ENCODE measurements at places on chromosomes 4 and X.

DNA sequence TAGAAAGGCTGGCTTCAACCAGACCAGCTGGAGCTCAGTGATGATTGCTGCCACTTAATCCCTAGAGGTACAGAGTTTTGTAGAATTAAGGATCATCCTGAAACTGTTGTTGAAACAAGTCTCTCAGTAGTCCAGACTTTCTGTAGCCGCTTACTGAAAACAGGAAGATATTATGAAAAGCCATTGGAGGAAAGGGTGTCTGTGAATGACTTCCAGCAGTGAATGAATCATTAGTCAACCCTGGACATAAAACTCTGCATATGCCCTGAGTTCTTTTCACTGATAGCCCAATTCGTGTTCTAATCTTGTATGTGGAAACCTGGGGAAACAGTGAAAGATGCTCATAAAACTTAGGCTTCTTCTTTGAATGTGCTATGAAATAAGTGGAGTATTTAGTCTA, 14.8 kb downstream of the HOPX start:
- no peak for DNase-seq

- DNase-seq = no peak
Observed at GRCh38 chr4:148810461-148810860, 368.2 kb upstream of the NR3C2 start.

GRCh38 chrX:38612281-38612680, 50.9 kb downstream of the TSPAN7 start:
- DNase-seq = no peak

- no peak for DNase-seq
Observed at GRCh38 chr4:95049551-95050233, 291.9 kb downstream of the BMPR1B start.

- no peak for DNase-seq
Observed at GRCh38 chr4:3485011-3485791, 22.1 kb downstream of the DOK7 start.

GRCh38 chr4:106277140-106277675, 38.8 kb downstream of the TBCK start:
- DNase-seq = no peak

- no peak for DNase-seq
Observed at GRCh38 chr4:118381902-118382301, 29.1 kb upstream of the PRSS12 start.

GRCh38 chr4:112751447-112751846, 114.5 kb downstream of the LARP7 start:
- DNase-seq = no peak

DNA sequence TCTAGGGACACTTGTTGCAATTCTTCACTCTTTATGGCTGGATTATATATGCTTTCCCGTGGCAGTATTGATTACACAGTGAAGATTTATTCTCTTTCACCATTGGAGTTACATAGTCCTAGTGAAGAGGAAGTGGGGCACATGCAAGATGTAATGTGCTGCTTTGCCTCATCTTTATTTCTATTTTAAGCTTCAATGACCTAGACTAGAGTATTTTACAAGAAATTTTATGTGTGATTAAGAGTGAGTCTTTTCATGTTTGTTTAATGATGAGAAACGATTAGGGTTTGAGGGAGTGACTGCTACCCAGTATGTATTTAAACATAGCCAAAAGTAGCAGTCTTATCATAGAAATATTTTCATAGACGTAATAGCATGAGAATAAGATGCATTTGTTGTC, 30.8 kb downstream of the DIAPH2 start:
- no peak for DNase-seq

- no peak for DNase-seq
Observed at GRCh38 chrX:30312858-30313257, 3.7 kb upstream of the NR0B1 start.

DNA sequence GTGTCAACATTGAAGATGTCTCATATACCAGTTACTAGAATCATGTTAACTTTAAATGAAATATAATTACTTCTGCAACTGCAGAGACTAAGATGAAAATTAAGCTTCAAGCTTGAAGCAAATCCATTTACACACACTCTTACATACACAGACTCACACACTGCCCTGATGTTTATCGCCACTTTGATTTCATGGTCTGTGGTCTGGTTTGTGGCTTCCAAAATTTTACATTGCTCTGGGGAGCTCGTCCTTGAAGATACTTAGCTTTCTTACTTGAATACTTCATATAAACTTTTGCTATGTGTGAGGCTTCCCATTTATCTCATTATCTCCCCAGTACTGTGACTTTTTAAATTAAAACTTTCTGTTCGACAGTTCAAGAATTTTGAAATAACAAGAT, 35.8 kb downstream of the ARHGEF38 start:
- DNase-seq = no peak

DNA sequence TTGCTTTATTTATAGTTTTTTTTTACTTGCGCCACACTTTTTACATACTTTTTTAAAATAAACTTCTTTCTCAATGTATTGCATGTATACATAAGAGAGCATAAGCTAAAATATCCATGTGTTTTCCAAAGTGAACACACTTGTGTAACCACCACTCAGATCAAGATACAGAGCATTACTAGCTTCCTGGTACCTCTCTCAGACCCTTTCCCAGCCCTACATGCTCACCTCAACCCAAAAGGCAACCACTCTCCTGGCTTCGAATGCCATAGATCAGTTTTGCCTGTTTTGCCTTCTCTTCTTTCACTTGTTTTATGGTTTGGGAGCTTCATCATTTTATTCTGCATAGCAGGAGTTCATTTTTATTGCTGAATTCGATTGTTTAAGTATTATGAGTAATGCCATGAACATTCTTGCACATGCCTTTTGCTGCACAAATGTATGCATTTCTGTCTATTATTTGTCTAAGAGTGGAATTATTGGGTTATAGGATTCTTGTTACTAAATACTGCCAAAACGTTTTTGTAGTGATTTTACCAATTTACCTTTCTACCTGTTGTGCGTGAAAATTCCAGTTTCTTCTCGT, 45.9 kb upstream of the NUDT6 start:
- no peak for DNase-seq

GRCh38 chr4:20687864-20688263, 12.4 kb upstream of the PACRGL start:
- no peak for DNase-seq

GRCh38 chr4:183823434-183823833, 81.7 kb upstream of the STOX2 start:
- no peak for DNase-seq

DNA sequence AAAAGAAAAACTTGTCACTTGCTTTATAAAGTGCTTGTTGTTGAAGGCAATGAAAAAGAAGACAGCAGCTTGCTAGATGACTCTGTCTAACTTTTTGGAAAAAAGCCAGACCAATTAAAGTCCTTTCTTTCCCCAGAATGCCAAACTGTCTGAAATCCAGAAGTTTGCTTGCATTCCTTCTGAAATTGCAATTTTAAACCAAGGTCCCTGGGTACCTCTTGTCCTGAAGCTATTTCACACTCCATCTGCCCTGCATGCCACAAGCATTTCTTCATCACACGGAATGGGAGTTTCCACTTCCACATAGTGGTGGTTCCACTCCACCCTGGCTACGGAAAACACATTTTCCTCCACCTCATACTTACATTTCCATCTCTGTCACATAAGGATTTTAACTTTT, 101.0 kb downstream of the PAPSS1 start:
- no peak for DNase-seq

DNA sequence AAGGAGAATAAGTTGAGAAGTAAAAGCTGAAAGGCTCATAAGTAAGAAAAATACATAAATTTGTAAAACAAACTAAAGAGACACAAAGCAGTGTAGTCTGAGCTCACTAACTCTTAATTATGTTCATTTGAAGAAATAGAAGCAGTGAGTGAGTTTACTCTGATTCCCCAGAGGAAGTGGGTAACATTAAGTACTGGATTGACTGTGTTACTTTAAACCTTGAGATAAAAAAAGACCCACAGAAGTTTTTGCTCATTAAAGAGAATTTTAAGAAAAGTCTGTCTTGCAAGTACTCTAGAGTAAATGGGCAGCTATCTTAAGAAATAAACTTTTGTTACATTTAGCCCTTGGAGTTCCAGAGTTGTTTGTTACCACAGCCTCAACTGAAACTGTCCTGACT, 2466.9 kb downstream of the PCDH7 start:
- no peak for DNase-seq

DNA sequence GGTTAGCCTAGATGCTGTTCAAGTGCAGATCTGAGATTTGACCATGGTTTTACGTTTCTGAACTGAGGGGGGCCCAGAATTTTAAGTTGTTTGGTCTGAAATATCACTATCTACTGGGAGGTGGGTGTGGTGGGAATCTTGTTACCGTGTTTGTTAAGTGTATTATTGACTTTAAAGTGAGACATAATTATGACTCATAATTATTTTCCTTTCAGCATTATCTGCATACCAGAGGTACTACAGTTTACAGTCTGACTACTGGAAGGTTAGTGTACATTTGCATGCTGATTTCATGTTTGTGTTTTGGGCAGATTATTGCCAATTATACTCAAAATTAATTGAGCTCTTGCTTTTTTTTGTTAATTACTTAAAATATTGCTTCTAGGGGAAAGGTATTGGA, 101.5 kb downstream of the KDM6A start:
- no peak for DNase-seq

DNA sequence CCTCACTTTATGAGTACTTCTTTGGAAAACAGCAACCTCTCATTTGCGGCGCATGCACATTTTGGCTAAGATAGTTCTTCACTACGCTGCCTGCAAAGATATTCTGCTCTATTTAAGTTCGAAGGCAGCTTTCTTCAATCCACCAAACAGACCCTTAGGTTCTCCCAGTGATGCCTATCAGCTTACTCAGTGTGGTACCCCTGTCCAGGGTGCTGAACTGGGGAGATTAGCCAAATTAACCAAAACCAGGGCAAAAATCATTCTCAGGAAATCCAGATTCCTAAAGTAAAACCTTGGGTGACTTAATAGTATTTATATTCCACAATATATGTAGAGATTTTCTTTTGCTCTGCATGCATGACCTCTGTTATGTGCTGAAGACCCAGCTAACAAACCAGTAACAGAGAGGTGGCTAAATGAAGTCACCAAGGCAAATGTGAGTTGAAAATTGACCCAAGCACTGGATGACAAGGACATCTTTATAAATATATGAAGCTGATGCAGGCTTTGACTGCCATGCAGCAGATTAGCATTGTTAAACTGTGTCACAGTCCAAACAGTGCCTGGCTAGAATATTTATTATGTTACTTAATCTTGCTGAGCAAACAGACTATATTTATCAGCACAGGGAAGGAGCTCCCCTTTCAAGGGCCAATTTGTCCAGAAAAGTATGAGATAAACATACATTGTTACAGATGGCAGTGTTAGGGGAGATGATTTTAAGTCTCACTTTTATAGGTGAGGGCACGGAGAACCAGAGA, 418.2 kb downstream of the STIM2 start:
- DNase-seq = no peak

GRCh38 chrX:122504026-122504425, 680.1 kb upstream of the GRIA3 start:
- no peak for DNase-seq

Measured in CD4-positive, alpha-beta T cell treated with Interleukin-4 for 1 hour (primary cell).